ENCODE measurements at places on chromosomes 7 and 10. TPM values are rescaled to one million over a fixed set of nuclear protein-coding genes. Genes with fewer than 3 reads are reported as not detected.
A peak's percentile ranks its signal among the peaks of the same experiment; 100 is the strongest.

- H3K4me1 ChIP-seq = no peaks in the 10 kb centered on the region
- no peaks in the 10 kb centered on the region for H3K36me3 ChIP-seq
- no peaks in the 10 kb centered on the region for H3K27me3 ChIP-seq
- no peak for DNase-seq
- H3K4me3 ChIP-seq = no peak overlapping the region
These were observed 9.8 kb upstream of the PARD3 start for GRCh38 chr10:34824870-34825269.

- DNase-seq = no peak
- H3K27ac ChIP-seq = no peak overlapping the region
- no peaks in the 10 kb centered on the region for H3K27me3 ChIP-seq
- H3K4me1 ChIP-seq = no peaks in the 10 kb centered on the region
- H3K36me3 ChIP-seq = no peaks in the 10 kb centered on the region
These were observed 76.4 kb upstream of the MAGI2 start for GRCh38 chr7:79529881-79530235.

GRCh38 chr10:96072674-96073073, 29.3 kb downstream of the CCNJ start:
- H3K36me3 ChIP-seq = no peaks in the 10 kb centered on the region
- H3K4me1 ChIP-seq = no peaks in the 10 kb centered on the region
- DNase-seq = no peak
- no peak overlapping the region for H3K27ac ChIP-seq
- no peaks in the 10 kb centered on the region for H3K27me3 ChIP-seq

- no peaks in the 10 kb centered on the region for H3K4me1 ChIP-seq
- H3K27ac ChIP-seq = peak overlapping the region; percentile 75
- H3K4me3 ChIP-seq = peak overlapping the region; percentile 77
- DNase-seq = no peak
- no peaks in the 10 kb centered on the region for H3K27me3 ChIP-seq
These were observed 409 bp downstream of the DNMBP start for GRCh38 chr10:100009283-100009792.

DNA sequence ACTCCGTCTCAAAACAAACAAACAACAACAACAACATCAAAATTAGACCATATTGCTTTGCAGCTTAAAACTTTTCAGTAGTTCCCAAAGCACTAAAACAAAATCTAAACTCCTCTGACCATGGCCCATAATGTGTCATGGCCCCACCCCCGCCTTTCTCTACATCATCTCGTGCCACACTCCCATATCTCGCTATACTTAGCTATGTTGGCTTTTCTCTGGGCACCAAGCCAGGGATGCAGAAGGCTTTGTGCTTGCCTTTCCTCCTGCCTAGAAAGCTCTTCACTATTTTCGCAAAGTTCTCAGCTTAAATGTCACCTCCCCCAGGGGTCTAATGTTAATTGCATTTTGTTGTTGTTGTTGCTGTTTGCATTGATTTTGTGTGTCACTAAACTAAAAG, 15.1 kb upstream of the SLC16A12 start:
- no peaks in the 10 kb centered on the region for H3K36me3 ChIP-seq
- peak; percentile 48 for DNase-seq
- no peak overlapping the region for H3K4me3 ChIP-seq
- no peak overlapping the region for H3K27ac ChIP-seq
- H3K27me3 ChIP-seq = no peaks in the 10 kb centered on the region

DNA sequence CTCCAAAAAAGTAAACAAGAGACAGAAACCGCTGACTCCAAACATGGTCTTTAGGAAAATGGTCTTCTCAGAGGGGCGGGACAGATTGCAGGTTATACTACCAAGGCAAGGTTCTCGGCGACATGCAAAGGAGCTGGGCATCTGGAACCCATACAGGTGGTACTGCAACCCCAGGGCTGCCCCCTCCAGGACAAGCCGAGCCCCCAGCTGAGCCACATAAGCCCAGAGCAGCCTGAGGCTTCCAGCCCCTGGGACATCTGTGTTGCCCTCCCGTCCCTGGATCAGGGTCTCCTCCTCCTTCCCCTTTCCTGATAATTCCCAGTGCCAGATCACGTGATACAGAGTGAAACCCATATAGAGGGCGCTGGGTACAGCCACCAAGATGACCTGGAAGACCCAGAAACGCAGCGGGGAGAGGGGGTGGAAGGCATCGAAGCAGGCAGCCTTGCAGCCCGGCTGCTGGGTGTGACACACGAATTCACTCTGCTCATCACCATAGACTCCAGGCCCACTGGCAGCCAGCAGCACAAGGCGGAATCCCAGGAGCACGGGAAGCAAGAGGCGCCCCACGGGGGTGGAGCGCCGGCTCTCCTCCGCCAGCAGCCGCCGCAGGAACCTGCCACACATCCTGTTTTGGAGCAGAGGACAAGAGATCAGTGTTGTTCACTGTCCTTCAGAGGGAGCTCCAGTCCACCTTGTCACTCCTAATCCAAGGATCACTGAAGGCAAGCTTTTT, at the start of gene GJC3:
TSS of gene GJC3 (minus strand) at position 627 of the 736 bp plus-strand sequence. CDS start at position 627, 0 bp downstream.
- peak; percentile 76 for DNase-seq
- H3K27me3 ChIP-seq = peaks cover 2% of the 10 kb centered on the region
- no peak within 1 kb of the TSS for H3K27ac ChIP-seq
- H3K36me3 ChIP-seq = no peaks in the 10 kb centered on the region
- no peaks in the 10 kb centered on the region for H3K4me1 ChIP-seq
- H3K4me3 ChIP-seq = no peak within 1 kb of the TSS

SORBS1 gene
- 1,478 TPM for total RNA-seq

DNA sequence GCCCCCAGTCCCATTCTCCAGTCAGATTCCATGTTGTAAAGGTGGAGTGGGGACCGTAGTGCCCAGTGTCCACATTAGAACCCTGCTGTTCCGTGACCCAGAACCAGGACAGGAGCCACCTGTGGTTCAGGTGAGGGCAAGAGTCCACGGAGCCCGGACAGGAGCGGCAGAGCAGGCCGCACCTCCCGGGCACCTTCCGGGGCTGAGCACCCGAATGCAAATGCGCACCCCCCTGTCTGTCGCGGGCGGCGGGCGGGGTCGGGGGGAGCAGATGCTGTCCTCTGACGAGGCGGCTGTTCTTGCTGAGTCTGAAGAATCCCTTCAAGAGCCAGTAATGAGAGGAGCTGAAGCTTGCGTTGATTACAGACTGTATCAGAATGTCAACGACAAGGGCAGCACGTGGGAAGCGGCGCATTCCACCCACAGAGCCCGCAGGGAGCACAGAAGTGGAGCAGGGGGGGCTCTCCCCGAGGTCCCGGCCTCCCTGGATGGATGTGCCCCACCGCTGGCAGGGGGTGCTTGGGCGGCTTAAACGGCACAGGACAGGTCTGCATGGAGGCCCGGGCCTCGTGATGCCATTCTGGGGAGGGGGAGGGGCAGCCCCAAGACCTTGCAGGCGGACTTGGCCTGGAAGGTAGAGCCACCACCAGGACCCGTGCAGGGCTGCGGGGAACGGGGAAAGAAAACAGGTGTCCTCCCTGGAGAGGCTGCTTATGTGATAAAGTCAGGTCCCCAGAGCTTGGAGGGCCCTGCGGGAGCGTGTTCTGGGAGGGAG, 407.5 kb upstream of the RNF32 start:
- no peaks in the 10 kb centered on the region for H3K36me3 ChIP-seq
- no peak overlapping the region for H3K27ac ChIP-seq
- H3K4me1 ChIP-seq = no peaks in the 10 kb centered on the region

UCN3 gene
- not detected for total RNA-seq

H2BK1 gene
- not detected for total RNA-seq

LIPM gene
- total RNA-seq = not detected
